ENCODE measurements at places on chromosomes 2 and 18.

- DNase-seq: no peak
These were observed 87.1 kb downstream of the TSHZ1 start for GRCh38 chr18:75297731-75298130.

DNA sequence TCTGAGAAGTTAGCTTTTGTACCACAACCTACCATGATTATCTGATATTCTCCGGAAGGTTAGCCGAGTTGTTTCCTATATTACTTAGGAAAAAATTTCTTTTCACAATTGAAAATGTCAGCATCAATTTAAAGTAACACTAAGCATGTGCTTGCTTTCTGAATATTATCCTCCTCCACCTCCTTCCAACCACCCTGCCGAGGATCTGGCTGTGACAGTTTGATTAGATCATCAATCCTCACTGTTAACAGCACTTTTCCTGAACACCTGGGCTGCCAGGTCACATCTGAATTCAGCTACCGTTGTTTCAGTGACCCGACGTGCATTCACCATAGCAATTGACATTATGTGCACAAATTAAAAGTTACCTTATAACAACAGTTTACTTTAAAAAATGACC, 207.0 kb downstream of the ZNF407 start:
- no peak for DNase-seq

DNA sequence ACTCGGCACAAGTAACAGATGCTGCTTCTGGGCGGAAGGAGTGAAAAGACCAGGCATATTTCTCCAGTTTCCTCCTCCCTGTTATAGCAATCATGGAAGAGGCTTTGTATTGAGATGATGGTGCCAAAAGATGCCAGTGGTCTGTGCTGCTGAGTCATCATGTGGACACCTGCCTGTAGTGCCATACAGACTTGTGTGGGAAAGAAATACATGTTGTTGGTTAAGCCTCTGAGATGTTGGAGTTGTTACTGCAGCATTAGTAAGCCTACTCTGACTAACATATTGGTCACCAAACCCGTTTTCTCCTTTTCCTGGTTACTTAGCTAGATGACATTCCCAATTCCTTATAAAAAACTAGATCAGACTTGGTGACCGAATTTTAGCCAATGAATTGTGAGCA, 356.9 kb downstream of the ZNF521 start:
- DNase-seq: no peak

DNA sequence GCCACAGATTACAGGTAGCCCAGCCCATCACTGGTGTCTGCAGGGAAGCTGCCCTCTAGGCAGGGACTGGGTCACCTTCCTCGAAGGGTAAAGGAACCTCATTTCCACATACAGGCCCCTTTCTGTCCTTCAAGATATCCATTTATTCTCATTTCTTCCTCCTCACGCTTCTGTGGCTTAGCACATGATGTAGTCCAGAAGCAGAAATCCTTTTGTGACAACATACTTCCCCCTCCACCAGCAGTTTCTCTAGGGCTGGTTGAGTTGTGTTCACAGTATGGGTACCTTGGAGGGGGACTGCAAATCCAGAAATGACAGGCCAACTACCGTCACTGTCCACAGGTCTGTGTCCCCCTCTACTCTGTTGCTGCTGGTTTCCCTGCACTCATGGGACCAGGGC, 364.9 kb downstream of the ANAPC1 start:
- DNase-seq: no peak

GRCh38 chr2:26034637-26034992, 731 bp downstream of the RAB10 start:
- DNase-seq: no peak

DNA sequence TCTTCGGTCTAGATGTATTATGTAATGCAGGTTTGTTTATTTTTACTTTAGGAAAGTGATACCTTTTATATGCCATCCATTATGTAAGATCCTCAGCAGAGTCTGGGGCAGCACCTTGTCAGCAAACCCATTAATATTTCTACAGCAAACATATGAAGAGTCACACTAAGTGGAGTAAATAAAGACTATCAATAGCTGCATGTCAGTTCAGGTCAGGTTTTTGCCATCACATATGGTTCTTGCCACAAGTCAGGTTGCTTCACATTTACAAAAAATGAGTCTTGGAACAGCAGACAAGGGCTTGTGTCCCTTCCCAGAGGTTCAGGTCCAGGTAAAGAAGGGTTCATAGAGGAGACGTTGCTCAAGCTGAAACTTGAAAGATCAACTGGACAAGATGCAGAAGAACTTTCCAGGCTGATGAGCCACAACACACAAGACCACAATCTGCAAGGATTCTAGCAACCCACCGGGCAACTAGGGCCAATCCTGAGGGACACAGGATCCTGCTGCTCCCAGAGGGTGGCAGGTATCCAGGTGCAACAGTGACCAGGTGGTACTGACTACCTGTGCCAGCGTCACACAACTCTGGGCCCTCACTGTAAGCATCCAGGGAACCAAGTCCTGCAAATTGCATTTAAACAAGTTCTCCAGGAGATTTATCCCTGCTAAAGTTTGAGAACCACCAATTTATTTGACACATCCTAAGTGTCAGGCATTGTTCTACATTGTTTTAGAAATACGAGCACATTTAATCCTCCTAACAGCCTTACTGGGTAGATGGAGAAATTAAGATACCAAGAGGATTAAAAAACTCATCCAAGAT, 215.8 kb downstream of the ALPK2 start:
- DNase-seq: no peak

DNA sequence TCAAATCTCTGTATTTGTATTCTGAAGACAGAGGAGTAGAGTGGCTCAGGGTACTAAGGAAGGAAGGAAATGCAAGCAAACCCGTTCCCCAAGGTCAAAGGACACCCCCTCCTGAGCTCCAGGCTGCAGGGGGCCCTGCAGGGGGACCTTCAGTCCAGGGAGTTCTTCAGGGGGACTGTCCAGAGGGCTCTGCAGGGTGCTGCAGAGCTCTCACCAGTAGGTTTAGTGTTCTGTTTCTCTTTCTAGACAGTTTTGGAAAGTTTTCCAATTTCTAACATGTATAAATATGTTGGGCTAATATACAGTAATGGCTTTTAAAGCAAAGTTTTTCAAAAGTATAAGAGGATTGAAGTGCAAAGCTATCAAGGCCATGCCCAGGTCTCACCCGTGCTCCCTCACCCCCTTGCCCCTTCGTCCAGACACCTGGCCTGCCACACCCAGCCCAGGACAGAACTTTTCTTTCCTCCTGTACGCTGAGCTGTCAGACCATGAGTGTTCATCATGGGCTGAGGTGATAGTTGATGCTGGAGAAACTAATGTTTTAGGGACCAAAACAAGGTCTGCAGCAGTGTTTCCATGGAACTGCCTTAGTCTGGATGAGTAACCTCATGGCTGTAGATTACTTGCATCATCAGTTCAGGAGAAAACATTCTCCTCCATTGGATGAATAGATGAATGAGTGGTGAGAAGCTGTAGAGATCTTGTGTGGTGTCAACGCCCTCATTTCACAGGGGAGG, 134.2 kb downstream of the GLI2 start:
- DNase-seq: no peak

- DNase-seq: no peak
These were observed 176.9 kb downstream of the VAPA start for GRCh38 chr18:10090668-10091067.

DNA sequence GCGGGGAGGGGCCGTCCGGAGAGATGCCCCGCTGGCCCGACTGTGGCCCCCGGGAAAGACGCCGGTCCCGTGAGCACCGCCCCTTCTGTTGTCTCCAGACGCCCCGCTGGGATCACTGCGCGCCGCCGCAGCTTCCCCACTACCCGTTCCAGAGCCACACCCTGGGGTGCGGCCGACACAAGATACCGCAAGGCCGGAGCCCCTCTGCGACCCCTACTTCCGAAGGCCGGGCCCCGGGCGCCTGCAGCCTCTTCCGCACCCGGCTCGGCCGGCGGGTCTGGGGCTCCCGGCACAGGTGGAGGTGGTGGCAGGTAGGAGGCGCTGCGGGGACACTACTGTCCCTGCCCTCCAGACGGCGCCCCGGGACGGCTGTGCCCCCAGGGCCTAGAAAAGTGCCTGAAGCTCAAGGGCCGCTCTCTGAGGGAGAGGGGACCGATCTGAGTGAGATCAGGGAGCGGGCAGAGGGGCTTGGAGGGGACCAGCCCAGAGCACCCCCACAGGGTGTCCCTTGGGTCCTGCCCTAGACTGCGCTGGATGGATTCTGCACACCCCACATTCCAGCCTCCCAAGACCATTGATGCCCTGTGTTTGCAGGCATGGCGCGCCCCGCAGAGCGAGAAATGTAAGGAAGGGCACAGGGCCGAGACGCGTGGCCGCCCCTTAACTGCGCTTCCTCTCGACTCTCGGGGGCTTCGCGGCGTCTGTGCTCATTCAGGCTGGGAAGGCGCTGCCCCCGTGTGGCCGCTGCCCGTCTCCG, 80.0 kb downstream of the GFPT1 start:
- no peak for DNase-seq

DNA sequence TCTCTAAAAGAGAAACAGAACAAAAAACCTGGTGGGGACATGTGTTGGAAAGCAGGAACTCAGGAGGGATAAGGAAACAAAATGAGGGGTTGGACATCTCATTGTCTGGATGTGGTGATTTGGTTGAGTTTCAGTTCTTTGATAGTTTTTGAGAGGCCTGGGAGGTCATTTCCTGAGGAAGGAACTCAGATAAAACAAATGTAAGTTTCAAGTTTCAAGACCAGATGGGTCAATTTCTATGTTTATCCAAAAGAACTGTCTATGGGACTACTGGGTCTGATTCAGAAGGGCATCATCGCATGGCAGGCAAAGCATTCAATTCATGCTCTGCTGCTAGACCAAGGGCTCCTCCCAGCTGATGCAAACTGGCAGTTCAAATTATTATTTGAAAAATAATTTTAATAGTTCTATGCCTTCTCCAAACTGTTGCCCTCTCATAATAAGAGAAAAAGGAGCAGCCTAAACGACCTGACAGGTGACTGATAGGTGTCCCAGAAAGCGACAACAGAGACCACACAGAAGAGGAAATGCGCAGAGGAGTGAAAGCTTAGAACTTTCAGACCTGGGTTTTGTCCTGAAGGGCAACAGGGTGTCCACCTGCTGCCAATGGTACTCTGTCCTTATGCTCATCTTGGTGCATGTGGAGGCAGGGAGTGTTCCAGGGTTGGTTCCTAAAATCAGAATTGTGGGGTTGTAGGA, 39.3 kb upstream of the SH3RF3 start:
- DNase-seq: no peak

DNA sequence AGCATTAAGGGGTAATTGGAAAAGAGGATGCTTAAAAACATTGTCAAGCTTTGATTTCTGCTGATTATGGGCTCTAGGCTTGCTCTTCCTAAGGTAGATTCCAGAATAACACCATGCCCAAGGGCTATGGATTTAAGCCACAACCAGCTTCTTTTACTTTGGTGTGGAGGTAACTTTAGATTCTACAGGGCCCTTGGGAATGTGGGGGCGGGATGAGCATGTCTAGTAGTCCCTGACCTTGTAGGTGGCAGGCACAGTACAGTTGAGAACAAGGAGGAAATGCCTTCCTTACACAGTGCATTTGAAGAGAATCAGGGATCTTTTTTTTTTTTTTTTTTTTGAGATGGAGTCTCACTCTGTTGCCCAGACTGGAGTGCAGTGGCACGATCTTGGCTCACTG, 364.2 kb downstream of the NYAP2 start:
- DNase-seq: no peak

- DNase-seq: no peak
These were observed 332.6 kb downstream of the SOX11 start for GRCh38 chr2:6024784-6025183.

GRCh38 chr18:24662412-24662821, 202.0 kb downstream of the HRH4 start:
- no peak for DNase-seq

DNA sequence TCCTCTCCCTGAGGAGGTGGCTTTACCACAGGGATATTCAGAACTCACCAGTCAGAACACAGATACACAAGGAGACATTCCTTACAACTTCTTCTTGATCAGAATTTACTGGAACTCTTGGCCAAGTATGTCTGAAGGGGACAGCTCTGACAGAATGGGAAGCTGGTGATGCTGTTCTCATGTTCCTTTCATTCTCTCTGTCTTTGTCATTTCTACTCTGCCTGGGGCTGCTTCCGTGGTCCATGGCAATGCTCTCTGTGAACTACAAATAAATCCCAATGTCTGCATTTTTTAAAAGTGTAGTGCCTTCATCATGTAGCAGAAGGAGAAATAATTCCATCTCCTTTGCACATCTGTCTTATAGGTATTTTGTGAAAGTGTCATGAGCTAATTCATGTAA, 730.3 kb downstream of the CNTNAP5 start:
- no peak for DNase-seq

- DNase-seq: no peak
These were observed 127.0 kb upstream of the CHST9 start for GRCh38 chr18:27312153-27312552.
